Liver (tissue), 10 donors: ENCODE measurements at places on chromosomes 12 and 14.

DNA sequence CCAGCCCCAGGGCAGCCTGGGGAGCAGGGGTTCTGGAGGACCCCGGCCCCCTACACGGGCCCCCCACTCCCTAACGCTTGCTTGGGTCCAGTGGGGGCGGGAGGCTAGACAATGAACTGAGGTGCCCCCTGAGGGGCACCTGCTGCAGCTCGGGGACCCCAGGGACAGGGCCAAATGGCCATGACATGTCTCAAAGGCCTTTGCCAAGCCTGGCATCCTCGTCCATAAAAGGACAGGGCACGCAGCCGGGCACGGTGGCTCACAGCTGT lies 11.7 kb upstream of the C14orf180 start:
- no peak for DNase-seq

GRCh38 chr12:14589169-14590004 lies 21.7 kb upstream of the PLBD1 start:
- no peak for DNase-seq

- no peak for DNase-seq
Observed at GRCh38 chr14:88831284-88831683, 6.8 kb downstream of the TTC8 start.

GRCh38 chr14:81784084-81784483 lies 250.4 kb upstream of the SEL1L start:
- DNase-seq: no peak

DNA sequence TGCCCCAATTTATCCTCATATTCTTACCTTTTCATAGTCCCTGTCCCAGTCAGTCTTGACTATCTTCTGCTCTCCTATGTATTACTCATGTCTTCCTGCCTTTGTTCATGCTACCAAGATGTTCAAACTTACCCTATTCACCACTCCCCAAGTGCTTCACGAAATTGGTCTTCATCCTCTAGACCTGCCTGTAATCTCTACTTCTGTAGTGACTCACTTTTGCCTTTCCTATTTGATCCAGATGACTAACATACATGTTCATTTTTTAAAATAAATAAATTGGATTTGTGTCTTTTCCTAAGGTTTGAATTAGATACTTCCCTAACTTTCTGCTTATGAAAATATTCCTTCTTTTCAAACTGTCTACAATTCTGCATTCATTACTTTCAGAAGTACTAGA lies 107.7 kb upstream of the PPM1H start:
- no peak for DNase-seq

GRCh38 chr14:32400480-32400879 lies 71.4 kb downstream of the AKAP6 start:
- no peak for DNase-seq

GRCh38 chr12:121579190-121579791 lies 1.5 kb downstream of the KDM2B start:
- no peak for DNase-seq

- no peak for DNase-seq
Observed at GRCh38 chr14:98835051-98835824, 436.8 kb downstream of the BCL11B start.

DNA sequence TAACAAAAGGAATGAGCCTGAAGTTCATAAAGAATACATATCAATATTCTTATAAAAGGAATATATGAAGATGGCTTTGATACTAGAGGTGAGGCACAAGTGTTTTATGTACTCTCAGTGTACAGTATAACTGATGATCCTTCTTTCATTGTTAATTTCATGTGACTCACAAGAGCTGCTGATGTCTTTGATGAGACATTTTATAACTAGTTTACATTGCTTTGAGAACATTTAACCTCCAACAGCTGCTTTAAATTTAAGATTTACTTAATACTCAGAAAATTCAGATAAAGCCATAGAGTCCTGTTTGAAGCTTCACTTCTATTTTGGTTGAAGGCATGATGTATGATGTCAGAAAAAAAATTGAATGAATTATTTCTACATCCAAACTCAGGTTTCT lies 59.8 kb downstream of the WASHC4 start:
- DNase-seq: no peak

- no peak for DNase-seq
Observed at GRCh38 chr12:130547480-130548155, 168.5 kb downstream of the RIMBP2 start.

DNA sequence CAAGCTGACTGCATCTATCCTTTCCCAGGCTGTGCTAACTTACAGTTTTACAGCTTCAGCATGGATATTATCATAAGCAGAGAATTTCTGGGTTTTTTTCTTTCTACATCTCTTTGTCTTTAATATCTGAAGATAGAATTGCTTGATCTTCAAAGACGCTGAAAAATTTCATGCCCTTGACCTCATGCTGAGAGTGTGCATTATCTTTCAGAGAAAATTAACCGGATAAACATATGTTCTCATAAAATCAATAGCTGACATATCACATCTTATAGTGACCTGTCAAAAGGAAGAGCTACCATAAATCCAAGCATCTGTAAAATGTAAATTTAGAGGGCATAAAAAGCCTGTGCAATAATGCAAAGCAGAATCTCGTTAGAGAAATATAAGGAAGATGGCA lies 1704.1 kb upstream of the FLRT2 start:
- DNase-seq: no peak

DNA sequence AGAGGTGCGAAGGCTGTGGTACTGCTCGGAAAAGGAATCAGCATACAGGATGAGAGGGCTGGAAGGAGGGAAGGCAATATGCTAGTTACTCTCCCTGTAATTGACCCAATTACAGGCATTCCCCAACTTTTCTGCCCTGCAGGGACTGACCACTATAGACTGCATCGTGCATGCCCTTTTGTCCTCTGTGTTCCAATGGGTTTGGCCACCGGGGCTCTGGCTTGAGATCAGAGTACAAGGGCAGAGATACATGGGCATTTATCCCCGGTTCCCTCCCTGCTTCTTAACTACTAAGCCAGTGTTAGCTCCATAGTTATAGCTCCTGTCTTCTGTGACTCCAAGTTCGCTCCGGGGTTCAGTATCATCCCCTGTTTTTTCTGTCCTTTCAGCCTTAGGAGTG lies 59.7 kb downstream of the GTF2A1 start:
- no peak for DNase-seq

DNA sequence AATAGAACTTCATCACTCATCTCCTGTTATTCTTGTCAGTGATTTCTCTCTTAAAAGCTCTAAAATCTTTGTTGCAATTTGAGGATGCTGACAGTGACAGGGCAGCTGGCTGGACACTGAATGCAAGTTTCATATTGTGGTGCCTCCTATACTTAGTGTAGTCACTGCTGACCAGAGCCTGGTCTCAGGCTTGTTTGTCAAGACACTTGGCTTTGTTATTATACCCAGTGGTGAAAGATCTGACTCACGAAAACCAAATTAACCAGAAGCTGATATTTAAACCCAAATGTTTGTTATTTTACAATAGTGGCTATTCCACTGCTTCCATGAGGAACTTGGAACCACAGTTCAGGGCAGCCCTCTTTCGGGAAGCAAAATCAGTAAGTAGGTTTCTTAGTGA lies 42.8 kb downstream of the RPGRIP1 start:
- no peak for DNase-seq

DNA sequence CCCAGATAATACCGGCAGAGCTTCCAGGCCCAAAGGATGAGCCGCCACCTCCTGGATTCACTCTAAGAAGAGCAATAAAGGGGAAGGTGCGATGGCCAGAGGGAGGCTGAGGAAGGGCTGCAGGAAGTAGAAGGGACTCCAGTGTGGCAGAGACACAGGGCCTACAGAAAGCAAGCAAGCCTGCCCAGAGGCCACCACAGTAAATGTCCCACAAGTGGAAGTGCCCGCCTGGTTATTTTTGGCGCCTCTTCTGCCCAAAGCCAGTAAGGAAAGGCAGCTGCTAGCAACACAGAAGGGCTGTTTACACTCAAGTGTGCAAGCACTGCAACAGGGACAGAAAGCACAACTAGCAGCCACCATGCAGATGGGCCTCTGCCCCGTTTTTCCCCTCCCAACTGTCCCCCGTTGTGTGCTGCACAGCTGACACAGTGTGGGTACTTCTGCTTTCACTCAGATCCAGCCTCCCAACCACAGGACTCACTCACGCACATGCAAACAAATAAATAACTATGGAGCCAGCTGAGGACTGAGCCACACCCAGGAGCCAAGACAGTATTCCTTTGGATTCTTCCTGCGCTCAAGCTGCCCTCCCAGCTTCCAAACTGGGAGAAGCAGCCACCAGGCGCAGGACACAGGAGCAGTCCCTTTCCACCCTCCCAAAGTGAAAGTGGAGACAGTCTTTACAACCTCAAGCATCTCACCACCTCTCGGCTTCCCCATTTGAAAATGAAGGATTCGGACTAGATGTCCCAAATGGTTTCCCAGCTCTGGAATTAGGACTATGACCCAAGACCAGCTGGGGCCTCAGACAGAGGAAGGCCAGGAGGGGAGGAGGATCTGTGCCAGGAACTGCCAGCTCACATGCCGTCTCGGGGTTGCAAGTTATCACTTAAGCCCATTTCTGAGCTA lies 40.0 kb upstream of the PNMA1 start:
- no peak for DNase-seq

GRCh38 chr12:54358191-54358944 lies 5.9 kb downstream of the GPR84 start:
- DNase-seq: no peak

DNA sequence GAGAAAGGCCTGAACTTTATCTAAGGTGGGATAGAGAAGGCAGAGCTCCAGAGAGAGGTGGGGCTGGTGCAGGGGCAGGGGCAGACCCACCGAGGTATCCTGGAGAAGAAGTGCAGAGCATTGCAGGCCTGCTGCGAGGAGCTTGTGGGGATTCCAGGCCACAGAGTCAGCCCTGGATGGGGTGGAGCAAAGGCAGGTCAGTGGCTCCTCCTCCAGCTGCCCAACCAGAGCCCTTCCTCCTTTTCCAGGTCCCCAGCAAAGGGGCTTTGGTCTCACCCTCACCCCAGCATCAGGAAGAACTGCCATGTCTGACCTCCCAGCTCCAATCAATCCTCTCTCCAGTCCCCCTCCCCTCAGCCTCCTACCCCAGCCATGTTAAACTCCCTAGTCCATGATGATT lies 19.8 kb upstream of the ZNF740 start:
- DNase-seq: no peak

GRCh38 chr12:53483225-53483978 lies 15.9 kb downstream of the MAP3K12 start:
- no peak for DNase-seq

DNA sequence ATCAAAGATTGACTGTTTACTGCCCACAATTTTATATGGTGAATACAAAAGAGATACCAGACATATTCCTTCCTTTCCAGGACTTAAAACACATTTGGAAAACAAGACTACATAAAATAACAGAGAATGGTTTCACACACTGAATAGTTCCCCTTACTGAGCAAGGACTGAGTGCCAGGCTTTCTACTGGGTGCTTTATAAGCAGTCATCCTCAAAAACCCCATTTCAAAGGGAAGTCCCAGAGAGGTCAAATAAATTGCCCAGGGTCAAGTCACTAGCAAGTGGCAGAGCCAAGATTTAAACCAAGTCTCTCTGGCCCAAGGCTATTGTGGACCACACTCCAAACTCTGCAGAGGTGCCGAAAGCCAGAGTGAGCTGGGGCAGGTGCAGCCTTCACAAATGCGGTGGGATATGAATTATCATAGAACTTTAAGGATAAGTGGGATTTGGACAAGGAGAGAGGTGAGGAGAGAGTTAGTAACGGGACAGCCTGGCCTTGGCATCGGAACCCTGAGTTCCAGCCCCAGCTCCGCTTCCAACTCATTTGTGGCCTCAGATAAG lies 9.1 kb upstream of the RPAP3 start:
- no peak for DNase-seq

DNA sequence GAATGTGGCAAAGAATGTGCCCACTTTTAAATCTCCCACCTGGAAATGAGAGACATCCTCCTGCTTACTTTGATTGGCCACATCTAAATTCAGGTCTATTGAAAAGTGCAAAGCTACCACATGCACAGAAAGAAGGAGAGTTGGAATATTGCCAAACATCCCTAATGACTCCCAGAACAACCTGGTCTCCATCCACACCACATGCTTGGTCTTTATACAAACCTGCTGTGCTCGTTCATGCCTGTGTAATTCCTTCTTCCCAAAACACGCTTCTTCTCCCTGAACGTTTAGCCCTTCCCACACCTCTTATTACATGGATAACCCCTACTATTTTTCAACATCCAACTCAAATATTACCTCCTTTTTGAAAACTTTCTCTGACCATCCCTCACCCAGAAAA lies 66.2 kb upstream of the BCL2L14 start:
- DNase-seq: no peak

DNA sequence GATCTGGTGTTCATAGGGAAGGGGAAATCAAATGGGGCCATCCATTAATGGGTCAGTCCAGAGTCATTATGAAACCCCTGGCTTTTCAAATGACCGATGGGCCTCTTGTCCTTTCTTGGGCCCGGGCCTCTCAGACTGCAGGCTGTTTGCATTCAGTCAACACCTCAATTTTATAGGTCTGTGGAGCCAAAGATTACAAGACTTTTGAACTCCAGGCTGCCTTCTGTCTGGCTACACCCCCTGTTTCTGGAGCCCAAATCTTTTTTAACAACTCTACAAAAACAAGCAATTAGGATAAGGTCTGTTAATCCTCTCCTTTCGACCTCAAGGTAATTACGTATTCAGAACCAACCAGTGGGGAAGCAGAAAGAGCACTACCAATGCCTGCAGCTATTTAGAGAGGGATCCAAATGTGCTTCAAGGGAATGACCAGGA lies 35.6 kb downstream of the DUSP6 start:
- no peak for DNase-seq

DNA sequence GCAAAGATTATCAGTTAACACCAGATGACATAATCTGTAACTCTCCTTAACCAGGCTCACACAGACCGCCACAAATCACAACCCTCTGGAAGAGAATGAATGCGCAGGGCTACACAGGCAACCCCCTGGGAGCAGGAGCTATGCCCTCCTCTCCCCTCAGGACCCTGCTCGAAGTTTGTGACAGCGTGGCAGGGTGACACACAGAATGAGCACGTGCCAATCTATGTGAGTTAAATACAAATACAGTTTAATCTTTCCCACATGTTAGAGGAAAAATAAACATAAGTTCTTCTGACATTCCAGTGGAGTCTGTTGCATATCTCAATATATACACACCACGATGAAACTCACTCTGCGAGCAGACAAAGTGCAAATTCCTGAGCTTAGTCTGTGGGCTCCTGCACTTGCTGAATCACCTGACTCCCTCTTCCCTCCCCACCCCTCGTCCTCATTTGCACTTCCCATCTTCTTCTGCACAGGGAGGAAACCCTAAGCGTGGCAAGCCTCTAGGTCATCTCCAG lies 37.6 kb downstream of the BCAT1 start:
- no peak for DNase-seq

DNA sequence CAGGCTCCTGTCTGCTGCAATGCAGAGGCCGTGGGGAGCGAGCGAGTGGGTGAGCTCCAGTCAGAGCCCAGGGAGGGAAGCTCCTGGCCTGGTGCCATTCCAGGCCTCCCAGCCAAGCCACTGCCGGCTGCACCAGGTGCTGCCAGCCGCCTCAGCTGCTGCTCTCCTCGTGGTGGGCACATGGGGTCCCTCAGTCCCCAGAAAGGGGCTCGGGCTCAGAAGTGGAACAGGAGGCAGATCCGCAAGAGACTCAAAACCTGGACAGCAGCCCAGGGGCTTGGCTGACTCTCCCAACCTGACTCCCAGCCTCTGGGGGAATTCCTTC lies 2.4 kb downstream of the ABCB9 start:
- DNase-seq: no peak

- no peak for DNase-seq
Observed at GRCh38 chr12:129127211-129127610, 273.9 kb downstream of the GLT1D1 start.

GRCh38 chr14:48086516-48086915 lies 411.1 kb upstream of the MDGA2 start:
- no peak for DNase-seq
